ENCODE measurements at places on chromosomes 3 and 15.

- DNase-seq: no peak
These were observed 37.2 kb downstream of the WHAMM start for GRCh38 chr15:82846621-82847020.

- no peak for DNase-seq
These were observed 215.0 kb downstream of the WNT5A start for GRCh38 chr3:55272031-55272645.

GRCh38 chr15:40289140-40289775, 6.4 kb upstream of the ANKRD63 start:
- DNase-seq: no peak

GRCh38 chr3:79140708-79141107, 627.1 kb downstream of the ROBO1 start:
- no peak for DNase-seq

- no peak for DNase-seq
These were observed 303.8 kb downstream of the CLSTN2 start for GRCh38 chr3:140238646-140239314.

GRCh38 chr3:56999547-56999946, 60.9 kb upstream of the SPATA12 start:
- no peak for DNase-seq

- DNase-seq: no peak
These were observed 113.8 kb downstream of the AKAP13 start for GRCh38 chr15:85494048-85494777.

DNA sequence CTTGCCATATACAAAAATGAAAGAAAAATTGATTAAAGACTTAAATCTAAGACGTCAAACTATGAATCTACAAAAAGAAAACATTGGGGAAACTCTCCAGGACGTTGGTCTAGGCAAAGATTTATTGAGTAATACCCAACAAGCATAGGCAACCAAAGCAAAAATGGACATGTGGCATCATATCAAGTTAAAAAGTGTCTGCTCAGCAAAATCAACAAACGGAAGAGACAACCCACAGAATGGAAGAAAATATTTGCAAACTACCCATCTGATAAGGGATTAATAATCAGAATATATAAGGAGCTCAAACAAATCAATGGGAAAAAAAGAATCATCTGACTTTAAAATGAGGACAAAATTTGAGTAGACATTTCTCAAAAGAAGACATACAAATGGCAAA, 160.9 kb downstream of the DCLK3 start:
- no peak for DNase-seq

All from activated naive CD4-positive, alpha-beta T cell (primary cell).